ENCODE measurements at places on chromosomes 3 and 15. TPM values are rescaled to one million over a fixed set of nuclear protein-coding genes. Genes with fewer than 3 reads are reported as not detected.

Gene RHCG
- total RNA-seq: not detected

Gene STT3B
- 202 TPM for total RNA-seq

Gene CALML4
- total RNA-seq: 5.2 TPM

Gene CPNE9
- total RNA-seq: not detected

Gene CHST14
- total RNA-seq: 39.0 TPM

Gene GCNT3
- total RNA-seq: 2.6 TPM

Gene SNRPN
- total RNA-seq: 73.6 TPM

Gene DZIP1L
- 14.4 TPM for total RNA-seq

Gene CAPN3
- total RNA-seq: not detected

Gene C2CD4B
- total RNA-seq: not detected

Gene FAM240A
- total RNA-seq: not detected

Gene GOLGA8S
- not detected for total RNA-seq

Gene THUMPD3
- total RNA-seq: 80.3 TPM

Data from A172 (cell line).